ENCODE measurements at places on chromosomes 7 and 10. TPM values are rescaled to one million over a fixed set of nuclear protein-coding genes. Genes with fewer than 3 reads are reported as not detected.

- DNase-seq = peak; percentile 42
These were observed 47.9 kb upstream of the NPFFR1 start for GRCh38 chr10:70331486-70332268.

The GIMAP4 gene
- 448 TPM for total RNA-seq

DNA sequence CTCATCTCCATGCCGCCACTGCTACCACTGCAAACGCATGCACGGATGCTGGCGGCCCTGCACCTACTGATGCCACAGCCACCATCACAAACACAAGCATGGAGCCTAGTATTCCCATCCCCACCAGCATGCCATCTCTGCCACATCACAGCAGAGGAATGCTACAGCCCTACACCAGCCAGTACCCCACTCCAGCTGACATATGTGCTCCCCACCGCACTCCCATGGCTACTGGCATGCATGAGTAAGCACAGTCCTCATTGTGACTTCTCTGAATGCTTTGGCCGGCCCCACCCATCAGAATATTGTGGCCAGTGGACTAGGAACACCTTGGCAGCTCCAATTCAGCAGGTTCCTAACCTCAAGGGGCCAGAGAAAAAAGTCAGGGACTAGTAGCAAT lies 705.5 kb downstream of the POM121L12 start:
- DNase-seq = no peak

- peak; percentile 58 for DNase-seq
These were observed 4.4 kb downstream of the IFIT3 start for GRCh38 chr10:89332123-89332633.

GRCh38 chr7:116173051-116174028 lies 37.0 kb upstream of the TES start:
- peak; percentile 61 for DNase-seq

GRCh38 chr7:100599911-100600729 lies 2.0 kb upstream of the PCOLCE start:
- DNase-seq = no peak

GRCh38 chr10:57260175-57260574 lies 899.1 kb upstream of the ZWINT start:
- no peak for DNase-seq

DNA sequence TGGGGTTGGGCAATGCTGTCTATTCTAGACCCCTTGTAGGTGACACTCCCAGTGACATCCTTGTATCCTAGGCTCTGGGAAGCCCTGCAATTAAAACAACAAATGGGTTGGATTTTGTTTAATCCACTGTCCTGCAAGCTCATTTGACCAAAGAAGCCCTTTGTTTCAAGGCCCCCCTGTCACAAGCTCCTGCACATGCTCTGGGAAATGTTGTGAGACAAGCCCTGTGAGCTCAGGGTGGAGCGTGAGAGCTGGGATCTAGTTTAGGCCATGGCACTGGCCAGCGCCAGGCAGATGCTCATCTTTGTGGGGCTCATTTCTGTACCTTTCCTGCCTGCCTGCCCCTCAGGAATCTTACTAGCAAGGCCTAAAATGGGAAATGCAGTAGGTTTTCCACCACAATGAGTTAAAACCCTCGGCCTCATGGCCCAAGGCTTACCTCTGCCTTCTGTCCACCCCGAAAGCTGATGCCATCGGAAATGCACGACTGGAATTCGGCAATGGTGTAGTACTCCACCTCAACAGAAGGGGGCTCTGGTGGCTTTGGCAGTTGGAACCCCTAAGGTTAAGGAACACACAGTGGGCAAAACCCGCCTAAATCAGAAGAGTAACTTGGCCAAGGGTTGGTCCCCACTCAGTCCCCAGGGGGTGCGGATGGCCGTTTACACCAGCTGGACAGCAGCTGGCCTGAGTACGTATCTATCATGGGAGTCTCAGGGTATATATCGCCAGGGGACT lies 112.0 kb downstream of the NEURL1 start:
- peak; percentile 44 for DNase-seq

DNA sequence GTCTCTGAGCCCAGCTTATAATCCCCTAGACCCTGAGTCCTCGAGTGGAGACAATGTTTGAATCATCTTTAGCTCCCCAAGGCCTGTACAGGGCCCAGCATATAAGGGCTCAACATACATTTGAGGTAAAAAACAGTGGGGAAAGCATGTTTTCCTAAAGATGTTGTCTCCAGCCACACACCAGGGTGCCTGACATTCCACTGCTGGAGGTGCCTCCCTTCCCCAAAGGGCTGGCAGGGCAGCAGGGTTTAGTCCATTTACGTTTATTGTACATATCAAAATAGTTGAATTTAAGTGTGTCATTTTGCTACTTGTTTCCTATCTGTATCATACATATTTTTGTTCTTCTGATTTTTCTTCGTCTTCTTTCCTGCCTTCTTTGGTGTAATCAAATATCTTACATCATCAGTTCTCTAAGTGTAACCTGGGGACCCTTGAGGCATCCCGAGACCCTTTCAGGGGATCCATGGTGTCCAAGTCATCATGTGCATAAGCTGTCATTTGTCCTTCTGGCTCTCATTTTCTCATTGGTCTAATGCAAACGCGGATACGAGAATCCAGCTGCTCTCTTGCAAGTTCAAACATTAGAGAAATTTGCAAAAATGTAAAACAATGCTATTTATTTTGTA lies 101.6 kb downstream of the PDGFA start:
- DNase-seq = no peak

The GPR15LG gene
- not detected for total RNA-seq

GRCh38 chr10:34106356-34106885 lies 708.7 kb downstream of the PARD3 start:
- no peak for DNase-seq

The ABCA13 gene
- total RNA-seq = not detected

GRCh38 chr7:159010937-159011721 lies 133.5 kb downstream of the VIPR2 start:
- DNase-seq = no peak

DNA sequence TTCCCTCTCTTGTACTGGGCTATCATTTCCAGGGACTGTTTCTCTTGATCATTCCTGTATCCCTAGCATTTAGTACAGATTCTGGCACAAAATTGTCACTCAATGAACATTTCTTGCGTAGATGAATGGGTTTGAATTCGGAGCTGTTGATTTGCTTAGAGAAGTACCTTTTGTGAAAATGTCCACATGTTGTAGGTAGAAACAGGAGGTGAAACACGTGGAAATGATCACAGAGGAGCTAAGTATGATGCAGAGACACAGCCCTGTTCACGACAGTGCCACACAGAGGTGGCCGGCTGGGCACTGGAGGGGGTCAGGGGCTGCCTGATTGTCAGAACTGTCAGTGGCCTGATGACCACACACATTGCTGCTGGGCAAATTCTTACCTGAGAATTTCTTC lies 196.1 kb upstream of the PRKCQ start:
- DNase-seq = no peak

GRCh38 chr10:12844811-12845483 lies 156.6 kb downstream of the CCDC3 start:
- no peak for DNase-seq

GRCh38 chr7:94405506-94405905 lies 10.8 kb downstream of the COL1A2 start:
- no peak for DNase-seq

- no peak for DNase-seq
These were observed 545.5 kb upstream of the FOXK1 start for GRCh38 chr7:4136501-4137110.

DNA sequence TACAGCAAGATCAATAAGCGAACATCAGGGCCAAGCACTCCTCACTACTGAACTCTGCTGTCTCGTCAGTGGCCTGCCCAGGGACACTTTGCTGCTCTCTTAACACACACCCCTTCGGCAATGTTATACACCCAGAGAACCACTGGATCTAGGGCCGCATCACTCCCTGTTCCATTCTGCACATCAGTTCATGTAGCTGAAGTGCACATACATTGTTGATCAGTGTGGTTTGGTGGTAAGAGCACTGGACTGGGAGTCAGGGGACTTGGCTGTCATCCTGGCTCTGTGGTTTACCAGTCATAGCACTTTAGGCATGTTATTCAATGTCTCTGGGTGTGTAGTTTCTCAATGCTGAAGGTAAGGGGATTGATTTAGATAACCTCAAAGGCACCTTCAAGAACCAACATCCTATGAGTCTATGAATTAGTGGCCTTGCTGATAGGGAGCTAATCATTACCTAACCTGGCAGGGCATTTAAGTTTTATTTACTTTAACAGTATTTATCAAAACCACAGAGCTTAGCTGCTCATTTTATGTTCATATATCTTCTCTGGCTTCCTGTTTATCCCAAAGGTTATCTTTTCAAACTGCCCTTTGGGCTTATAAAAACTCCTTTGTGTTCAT lies 24.8 kb downstream of the DUSP5 start:
- no peak for DNase-seq

The WNT2 gene
- total RNA-seq = not detected

GRCh38 chr7:93159490-93159889 lies 11.3 kb upstream of the SAMD9L start:
- DNase-seq = no peak

The FAM25A gene
- not detected for total RNA-seq

GRCh38 chr7:266851-267840 lies 22.8 kb upstream of the FOXL3 start:
- DNase-seq = no peak

- no peak for DNase-seq
These were observed 159.6 kb downstream of the SKAP2 start for GRCh38 chr7:26704786-26705185.

DNA sequence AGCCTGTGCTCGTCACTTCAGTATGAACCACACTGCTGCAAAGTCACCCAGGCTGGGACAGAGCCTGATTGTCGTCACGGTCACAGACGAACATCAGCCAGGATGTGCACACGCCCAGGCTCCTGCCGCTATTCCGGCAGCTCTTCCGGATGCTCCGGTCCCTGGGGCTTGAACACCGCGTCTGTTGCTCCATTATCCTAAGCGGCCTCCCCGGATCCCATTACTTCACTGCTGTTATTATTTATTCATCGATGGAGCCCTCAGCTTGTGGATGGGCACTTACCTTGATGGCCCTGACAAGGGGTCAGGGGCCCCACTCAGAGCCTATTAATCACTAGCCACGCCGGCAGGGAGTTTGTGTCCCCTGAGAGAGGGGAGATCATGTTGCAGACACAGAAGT lies 120.8 kb upstream of the PCBD1 start:
- DNase-seq = no peak

DNA sequence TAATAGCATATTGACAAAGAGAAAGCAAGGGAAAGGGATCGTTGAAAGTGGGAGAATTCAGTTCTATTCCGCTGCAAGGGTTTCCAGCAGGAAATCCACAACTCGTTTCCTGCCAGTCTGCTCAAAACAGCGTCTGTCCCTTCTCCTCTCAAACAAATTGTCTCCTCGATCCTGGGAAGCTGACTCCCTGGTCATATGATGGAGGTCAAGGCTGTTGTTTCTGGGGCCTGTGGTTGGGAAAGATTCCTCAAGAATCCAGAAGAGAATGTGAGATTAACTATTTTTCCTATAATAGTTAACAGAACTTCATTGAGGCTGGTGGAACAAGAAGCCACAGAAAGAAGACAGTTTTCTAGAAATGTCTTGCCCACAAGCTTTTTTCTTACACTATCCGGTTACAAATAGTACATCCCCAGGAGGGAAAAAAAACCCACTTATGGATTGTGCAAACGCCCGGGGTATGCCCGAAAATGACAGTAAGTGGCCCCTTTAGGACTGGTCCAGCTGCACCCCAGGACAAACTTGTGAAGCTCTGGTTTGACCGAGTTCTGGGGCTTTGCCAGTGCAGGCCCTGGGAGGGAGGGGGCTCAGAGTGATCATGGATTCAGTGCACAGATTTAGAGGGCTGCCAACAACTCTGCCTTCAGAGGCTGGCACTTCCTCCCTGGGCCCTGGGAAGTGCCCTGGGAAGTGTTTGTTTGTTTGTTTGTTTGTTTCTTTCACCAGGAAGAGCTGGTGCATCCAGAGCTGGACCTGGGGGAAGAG lies 49.4 kb upstream of the CTBP2 start:
- no peak for DNase-seq

DNA sequence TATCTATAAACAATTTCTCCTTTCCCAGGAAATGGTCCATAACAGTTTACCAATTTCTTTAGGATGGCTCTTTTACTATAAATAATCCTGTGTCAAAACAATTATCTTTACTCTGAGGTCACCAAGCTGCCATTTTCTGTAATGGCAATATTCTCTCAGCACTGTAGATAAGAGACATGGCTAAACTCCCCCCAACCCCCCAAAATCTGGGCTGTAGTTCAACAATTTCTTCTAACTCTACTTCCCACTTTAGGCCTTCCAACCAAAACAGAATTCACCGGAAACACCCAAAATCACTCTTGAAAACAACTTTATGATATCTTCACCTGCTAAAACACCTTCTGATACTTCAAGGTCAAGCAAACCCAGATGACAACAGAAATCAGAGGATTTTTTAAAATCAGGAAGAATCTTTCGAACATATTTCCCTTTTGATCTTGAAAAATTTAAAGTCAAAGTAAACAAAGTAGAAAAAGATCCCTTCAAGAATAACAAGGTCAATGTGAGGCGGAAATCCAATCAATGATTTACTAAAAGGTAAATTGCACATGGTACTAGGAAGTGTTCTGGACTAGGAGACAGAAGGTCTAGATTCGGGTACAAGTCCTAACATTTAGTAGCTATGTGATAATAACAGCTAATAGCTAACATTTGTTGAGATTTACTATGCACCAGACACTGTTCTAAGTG lies 176.8 kb downstream of the CPEB3 start:
- DNase-seq = no peak

DNA sequence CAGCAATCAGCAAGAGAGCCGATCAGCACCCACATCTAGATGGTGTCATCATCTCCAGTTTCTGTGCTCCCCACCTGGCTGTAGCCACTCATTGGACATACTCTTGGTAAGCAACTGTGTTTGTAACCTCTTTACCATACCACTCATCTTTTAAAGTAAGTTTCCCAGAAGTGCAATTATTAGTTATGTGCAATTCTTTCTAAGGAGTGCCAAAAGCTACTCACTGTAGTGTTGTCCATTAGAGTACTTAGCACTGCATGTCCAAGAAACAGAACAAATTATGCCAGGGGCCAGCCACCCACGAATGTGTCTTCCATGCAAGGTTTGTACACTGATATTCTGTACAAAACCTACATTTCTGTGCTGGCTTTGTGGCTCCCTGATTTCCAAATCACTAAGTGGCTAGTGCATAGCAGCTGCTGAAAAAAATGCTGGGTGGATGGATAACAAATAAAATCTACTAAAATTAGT lies 131.9 kb downstream of the SRPK2 start:
- DNase-seq = no peak

- no peak for DNase-seq
These were observed 12.6 kb downstream of the FFAR4 start for GRCh38 chr10:93579089-93579488.

DNA sequence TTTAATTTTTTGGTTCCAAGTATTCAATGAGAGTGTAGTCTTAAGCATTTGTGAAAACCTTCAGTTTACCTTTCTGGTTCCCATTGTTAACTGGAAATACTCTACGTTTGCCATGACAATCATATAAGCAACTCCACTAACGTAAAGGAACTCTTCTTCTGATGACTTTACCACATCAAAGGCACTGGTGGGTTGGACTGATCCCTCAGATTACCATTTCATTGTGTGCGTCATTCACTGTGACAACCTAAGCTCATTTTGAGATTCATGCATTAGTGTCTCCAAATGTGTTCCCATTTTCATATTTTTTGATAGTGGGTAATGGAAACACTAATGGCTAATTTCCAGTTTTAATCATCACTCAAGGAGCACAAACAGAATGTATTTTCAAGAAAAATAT lies 119.9 kb upstream of the COL1A2 start:
- DNase-seq = no peak
